AG08396 (cell line): ENCODE measurements at places on chromosomes 2 and 18.
A peak's percentile ranks its signal among the peaks of the same experiment; 100 is the strongest.

- DNase-seq: peak; percentile 5
Observed at GRCh38 chr2:40579247-40579646, 127.4 kb upstream of the SLC8A1 start.

DNA sequence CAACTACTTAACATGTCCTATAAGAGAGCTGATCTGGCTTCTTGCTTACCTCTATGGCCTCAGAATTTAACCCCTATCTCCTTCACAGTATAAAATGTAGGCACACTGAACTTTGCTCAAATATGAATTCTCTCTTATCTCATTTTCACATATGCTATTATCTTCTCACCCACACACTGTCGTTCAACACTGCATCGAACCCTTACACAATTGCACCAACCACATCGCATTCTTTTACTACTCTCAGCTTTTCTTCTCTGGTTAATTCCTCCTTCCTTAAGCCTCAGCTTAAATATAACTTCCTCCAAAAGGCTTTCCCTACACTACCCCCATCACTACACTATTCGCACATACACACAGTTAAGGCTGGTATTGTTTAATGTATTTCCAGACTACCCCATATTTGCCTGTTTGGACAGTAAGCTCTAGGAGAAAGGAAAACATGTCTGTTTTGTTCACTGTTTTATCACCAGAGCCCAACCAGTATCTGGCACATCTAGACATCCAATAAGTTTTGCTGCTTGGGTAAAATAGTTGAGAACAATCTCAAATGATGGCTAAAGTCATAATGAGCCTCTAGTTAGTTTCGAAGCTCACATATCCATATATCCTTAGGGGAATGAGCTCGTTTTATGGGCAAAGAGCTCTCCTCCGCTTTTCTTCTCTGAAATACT, 47.7 kb downstream of the HIBCH start:
- no peak for DNase-seq

DNA sequence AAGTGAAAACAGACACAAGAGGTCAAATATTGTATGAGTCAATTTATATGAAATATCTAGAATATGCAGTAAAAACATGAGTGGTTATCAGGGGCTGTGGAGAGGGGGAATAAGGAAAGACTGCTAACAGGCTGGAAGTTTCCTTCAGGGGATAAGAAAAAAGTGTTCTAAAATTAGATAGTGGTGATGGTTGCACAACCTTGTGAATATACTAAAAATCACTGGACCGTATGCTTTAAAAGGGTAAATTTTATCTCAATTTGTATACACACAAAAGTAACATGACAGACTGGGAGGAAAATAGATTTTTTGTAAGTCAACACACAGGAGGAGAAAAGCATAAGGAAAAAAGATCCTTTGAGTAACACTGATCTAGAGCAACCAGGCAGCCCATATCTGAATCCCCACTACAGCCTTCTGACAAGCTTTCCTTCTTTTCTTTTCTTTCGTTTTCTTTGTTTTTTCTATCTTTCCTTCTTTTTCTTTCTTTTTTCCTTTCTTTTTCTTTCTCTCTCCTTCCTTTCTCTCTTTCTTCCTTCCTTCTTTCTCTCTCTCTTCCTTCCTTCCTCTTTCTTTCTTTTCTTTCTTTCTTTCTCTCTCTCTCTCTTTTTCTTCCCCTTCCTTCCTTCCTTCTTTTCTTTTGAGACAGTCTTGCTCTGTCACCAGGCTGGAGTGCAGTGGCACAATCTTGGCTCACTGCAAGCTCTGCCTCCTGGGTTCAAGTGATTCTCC, 95.4 kb downstream of the AAK1 start:
- no peak for DNase-seq

DNA sequence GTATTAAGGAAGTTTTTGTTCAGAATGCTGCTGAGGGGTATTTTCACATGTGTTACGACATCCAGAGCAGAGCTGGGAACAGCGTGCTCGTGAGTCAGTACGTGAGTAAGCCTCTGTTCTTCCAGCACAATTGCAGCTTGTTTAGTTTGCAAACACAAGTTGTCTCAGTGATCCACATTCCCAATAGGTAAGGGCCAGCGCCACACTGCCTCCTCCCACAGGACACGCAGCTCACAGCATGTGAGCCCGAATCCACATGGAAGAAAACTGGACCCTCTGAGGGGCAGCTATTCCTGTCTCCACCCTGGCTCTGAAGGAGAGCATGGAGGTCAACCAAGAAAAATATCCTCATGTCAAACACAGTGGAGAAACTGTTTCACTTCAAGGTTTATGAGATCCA, 173.9 kb upstream of the PID1 start:
- DNase-seq: peak; percentile 73
